ENCODE measurements at places on chromosomes 3 and 15.

DNA sequence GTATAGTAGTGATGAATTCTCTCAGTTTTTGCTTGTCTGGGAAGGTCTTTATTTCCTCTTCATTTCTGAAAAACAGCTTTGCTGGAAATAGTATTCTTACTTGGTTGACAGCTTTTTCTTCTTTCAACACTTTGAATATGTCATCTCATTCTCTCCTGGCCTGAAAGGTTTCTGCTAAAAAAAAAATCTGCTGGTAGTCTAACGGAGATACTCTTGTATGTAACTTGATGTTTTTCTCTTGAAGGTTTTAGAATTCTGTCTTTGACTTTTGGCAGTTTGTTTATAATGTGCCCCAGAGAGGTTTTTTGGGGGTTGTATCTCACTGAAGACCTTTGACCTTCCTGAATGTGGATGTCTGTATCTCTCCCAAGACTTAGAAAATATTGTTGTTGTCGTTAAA, 47.0 kb downstream of the THSD4 start:
- no peak for DNase-seq

DNA sequence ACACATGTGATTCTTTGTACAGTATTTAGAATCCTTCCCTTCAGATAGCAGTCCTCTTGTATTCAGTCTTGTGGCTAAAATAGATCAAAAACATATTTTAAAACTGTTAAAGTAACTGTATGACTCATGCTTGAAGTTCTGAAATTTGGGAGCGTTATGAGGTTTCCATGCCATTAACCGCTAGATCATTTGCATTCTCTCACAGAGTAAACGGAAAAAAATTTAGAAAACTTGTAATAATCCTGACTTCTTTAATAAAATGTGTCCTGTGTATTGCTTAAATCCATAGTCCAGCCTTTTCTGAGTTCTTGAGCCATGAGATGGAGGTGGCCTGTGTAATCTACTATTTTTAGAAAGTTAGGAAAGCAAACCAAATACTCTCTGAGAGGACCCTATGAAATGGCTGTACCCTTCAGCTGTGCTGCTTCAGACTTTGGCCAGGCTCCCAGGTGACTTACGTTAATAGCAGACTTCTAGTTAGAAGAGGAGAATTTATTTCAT, 33.8 kb downstream of the MBNL1 start:
- no peak for DNase-seq

DNA sequence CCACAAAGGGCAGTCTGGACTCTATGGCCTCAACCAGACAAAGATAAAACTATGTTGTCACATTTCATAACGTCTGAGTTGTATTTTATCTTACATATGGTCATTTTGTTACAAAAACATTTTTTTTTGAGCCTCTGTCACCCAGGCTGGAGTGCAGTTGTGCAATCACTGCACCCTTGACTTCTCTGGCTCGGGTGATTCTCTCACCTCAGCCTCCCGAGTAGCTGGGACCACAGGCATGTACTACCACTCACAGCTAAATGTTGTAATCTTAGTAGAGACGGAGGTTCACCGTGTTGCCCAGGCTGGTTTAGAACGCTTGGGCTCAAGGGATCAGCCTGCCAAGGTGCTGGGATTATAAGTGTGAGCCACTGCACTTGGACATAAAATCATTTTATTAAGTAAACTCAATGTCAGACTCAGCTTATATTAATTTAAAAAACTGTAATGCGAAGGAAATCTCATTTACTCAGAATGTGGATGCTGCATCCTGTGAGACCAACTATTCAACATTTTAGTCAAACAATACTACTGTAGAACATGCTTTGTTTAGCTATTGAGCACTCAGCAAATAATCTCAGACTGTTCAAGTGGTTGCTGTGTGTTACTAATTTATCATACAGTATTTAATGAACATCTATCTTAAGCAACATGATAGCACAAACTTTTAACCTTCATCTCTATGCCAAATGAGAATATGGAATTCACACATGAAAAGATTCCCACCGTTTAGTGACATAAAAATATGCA, 209.2 kb downstream of the TBL1XR1 start:
- DNase-seq = no peak

DNA sequence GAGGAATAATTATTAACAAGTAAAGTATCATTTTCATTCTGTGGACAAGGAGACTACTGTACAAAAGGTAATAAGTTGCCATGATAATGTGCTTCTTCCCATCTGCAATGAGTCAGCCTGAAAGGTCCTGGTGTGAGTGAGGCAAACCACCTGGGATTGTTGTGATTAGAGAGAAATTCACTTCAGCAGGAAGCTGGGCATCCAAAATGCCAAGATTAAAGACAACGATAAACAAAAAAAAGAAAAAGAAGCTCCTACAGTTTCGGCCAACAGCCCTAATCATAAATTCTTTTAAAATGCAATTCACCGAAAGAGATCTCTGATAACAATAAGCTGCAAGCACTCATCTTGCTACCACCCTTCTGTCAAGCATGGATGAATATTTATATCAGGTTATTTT, 507.8 kb downstream of the TUSC7 start:
- DNase-seq = no peak

DNA sequence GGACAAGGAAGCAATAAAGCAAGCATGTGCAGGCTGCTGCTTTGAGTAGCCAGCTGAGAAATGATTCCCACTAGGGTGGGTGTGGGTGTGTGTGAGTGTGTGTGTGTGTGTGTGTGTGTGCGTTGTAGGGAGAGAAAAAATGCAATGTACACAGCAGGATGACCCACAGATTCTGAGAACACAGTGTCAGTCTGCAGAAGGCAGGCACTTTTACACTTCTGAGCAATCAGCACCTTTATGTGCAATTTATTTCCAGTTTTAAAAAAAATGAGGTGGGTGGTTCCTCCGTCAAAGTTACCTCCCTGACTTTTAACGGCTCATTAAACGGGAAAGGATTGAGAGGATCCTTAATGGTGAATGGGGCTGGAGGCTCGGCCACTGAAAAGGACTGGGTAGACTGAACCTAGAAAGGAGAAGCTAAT, 38.5 kb upstream of the LIPC start:
- no peak for DNase-seq

GRCh38 chr15:66252685-66253417, 699 bp downstream of the MEGF11 start:
- no peak for DNase-seq

DNA sequence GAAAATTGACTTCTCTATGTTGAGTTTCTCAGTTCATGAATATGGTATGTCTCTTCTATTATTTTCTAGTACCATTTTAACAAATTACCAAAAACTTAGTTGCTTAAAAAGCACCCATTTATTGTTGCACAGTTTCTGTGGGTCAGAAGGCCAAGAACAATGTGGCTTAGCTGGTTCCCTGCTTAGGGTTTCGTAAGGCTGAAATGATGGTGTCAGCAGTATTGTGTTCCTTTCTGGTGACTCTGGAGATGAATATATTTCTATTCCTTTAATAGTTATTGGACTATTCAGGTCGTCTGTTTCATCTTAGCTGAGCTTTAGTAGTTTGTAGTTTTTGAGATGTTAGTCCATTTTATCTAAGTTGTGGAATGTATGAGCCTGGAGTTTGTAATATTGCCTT, 44.9 kb downstream of the IL1RAP start:
- no peak for DNase-seq

DNA sequence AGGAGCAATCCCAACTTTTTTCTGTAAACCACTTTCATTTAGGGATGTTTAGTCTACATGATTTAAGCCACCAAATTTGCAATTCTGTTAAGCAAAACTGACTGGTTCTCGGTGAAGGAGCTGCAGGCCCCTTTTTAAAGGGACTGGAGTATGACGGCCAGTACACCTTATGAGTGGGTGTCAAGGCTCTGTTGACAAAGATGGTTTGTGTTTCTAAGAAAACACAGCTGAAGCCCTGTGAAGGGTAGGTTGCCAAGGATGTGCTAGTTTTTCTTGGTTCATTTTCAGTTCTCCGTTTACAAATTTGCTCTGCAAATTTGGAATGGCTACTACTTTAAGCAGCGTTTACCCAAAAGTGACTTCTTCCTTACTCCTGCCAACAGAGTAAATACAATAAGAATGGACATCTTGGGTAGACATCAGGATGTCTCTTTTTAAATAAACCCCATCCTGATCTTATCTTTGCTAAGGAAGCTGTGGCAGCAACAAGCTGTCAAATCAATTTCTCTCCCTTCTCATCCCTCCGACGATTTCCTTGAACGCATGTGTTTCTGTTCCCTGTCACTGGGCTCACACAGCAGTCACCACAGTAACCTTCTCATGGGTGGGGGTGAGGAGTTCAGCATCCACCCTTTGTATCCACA, 58.2 kb upstream of the CMTM8 start:
- no peak for DNase-seq

GRCh38 chr3:60294181-60294580, 957.1 kb downstream of the FHIT start:
- DNase-seq = no peak

- no peak for DNase-seq
Measured at GRCh38 chr3:124783696-124784095, 53.4 kb downstream of the UMPS start.

DNA sequence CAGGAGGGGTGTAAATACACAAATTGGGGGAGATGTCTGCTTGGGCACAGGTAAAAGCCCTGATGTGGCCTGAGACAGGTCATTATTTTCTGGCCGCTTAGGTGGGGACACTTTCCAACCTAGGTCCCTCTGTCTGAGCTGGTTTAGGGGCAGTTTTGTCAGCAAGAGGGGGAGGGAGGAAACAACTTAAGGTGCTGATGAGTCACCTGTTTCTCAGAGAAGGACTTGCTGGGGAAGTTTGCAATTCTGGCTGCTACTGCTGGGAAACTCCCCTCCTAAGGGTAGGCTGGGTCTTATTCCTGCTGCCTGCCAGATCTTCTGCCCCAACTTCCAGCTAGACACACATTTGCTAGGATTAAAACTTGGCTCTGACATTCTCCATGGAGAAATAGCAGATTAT, 4.8 kb upstream of the RHOV start:
- no peak for DNase-seq
